ENCODE measurements at places on chromosomes 6 and 20. TPM values are rescaled to one million over a fixed set of nuclear protein-coding genes. Genes with fewer than 3 reads are reported as not detected.

C6orf52 gene
- total RNA-seq, result 10.7 TPM

PTCHD4 gene
- total RNA-seq, result 12.7 TPM

FUT9 gene
- 0.19 TPM for total RNA-seq

CPNE5 gene
- 2.3 TPM for total RNA-seq

SLC22A16 gene
- not detected for total RNA-seq

RNF39 gene
- 1.7 TPM for total RNA-seq

ANKEF1 gene
- 2.2 TPM for total RNA-seq

TGM3 gene
- 0.82 TPM for total RNA-seq

IL17A gene
- not detected for total RNA-seq

MAP7 gene
- total RNA-seq, result 9.4 TPM

TOX2 gene
- 4.9 TPM for total RNA-seq

GPSM3 gene
- 3.7 TPM for total RNA-seq

THBD gene
- total RNA-seq, result 0.31 TPM

DEFB132 gene
- total RNA-seq, result 0.15 TPM

OR2J3 gene
- 0.15 TPM for total RNA-seq

IFT52 gene
- total RNA-seq, result 64.5 TPM

HLA-DOA gene
- total RNA-seq, result 0.92 TPM

PAX1 gene
- total RNA-seq, result 0.19 TPM

TRAPPC3L gene
- not detected for total RNA-seq

BTNL2 gene
- not detected for total RNA-seq

TSPYL4 gene
- total RNA-seq, result 64.6 TPM

GABRR2 gene
- total RNA-seq, result 0.37 TPM

GLP1R gene
- total RNA-seq, result 0.21 TPM

REM1 gene
- not detected for total RNA-seq

DNMT3B gene
- total RNA-seq, result 34.2 TPM

NDUFAF5 gene
- 19.4 TPM for total RNA-seq

PTCRA gene
- total RNA-seq, result not detected

FAXC gene
- 0.31 TPM for total RNA-seq

ADGB gene
- total RNA-seq, result 1.1 TPM

BFSP1 gene
- total RNA-seq, result 1.0 TPM

IP6K3 gene
- 0.11 TPM for total RNA-seq

DNPH1 gene
- 28.1 TPM for total RNA-seq

FOXS1 gene
- not detected for total RNA-seq

TNFAIP3 gene
- 2.2 TPM for total RNA-seq

PDE7B gene
- 1.5 TPM for total RNA-seq

CPXM1 gene
- 4.5 TPM for total RNA-seq

POM121L2 gene
- 0.71 TPM for total RNA-seq

OOEP gene
- total RNA-seq, result not detected

MACROD2 gene
- 4.3 TPM for total RNA-seq

Data from motor neuron (in vitro differentiated cells).